ENCODE measurements at places on chromosomes 1 and 21.
A peak's percentile ranks its signal among the peaks of the same experiment; 100 is the strongest.

- no peak for DNase-seq
These were observed 24.7 kb downstream of the IL23R start for GRCh38 chr1:67190942-67191341.

GRCh38 chr1:47983691-47984090 is 13.5 kb downstream of the TRABD2B start:
- no peak for DNase-seq

DNA sequence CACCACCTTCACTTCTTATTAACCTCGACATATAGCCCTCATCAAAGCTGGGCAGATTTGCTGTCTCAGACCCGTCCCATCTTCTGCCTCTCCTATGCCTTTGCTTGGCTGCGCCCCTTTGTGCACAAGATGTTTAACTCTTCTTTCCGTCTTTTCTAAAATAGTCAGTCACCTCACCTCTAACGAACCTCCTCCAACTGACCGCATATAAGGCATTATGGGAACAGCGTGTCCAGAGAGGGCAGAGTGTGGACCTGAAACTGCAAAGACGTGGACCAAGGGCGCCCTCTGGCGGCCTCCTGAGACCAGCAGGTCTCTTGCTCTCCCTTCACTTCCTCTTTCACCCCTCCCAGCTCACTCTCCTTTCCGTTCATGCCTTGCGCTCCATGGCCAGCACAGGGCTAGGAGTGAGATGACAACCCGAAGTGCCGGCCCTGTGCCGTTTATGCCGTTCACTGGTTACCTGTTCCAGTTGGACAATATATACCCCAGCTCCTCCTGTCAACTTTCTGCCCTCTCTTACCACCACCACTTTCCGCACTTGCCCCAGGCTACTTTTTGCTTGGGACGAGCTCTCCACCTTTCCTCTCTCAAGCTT is 2.5 kb upstream of the METTL25B start:
- peak; percentile 81 for DNase-seq

- DNase-seq = no peak
These were observed 21.6 kb upstream of the TRAF5 start for GRCh38 chr1:211305044-211305443.

- DNase-seq = no peak
These were observed 151.9 kb downstream of the DMRTA2 start for GRCh38 chr1:50271337-50271736.

- DNase-seq = no peak
These were observed 209.6 kb downstream of the GIPC2 start for GRCh38 chr1:78255383-78255782.

- no peak for DNase-seq
These were observed 14.0 kb downstream of the OSBPL9 start for GRCh38 chr1:51630922-51631321.

Measured in activated T-cell treated with anti-CD3 and anti-CD28 coated beads, Interleukin-2, amount 50 U/mL, for 1 hour (primary cell).